ENCODE measurements at places on chromosomes 7 and 10.

GRCh38 chr7:23242935-23243334, 3.6 kb upstream of the GPNMB start:
- DNase-seq = no peak

- DNase-seq = no peak
These were observed 111.7 kb downstream of the JCAD start for GRCh38 chr10:29947701-29948060.

- DNase-seq = no peak
These were observed 991 bp downstream of the ZNF239 start for GRCh38 chr10:43573250-43574000.

DNA sequence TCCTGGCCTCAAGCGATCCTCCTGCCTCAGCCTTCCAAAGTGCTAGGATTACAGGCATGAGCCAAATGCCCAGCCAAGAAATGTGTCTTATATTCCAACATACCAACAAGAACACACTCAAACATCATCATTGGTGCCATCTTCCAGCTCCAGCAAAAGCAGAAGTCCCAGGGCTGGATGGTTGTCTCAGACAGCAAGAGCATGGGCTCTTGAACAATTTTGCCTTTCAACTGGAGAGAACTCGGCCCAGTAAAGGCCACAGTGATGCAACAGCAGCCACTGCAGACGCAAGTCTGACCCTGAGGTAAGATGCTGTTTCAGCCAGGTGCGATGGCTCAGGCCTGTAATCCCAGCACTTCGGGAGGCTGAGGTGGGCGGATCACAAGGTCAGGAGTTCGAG, 52.8 kb upstream of the NFE2L3 start:
- DNase-seq = no peak

GRCh38 chr7:47262881-47263280, 319.0 kb downstream of the TNS3 start:
- no peak for DNase-seq

- DNase-seq = no peak
These were observed 389.4 kb upstream of the AUTS2 start for GRCh38 chr7:69208848-69209247.

DNA sequence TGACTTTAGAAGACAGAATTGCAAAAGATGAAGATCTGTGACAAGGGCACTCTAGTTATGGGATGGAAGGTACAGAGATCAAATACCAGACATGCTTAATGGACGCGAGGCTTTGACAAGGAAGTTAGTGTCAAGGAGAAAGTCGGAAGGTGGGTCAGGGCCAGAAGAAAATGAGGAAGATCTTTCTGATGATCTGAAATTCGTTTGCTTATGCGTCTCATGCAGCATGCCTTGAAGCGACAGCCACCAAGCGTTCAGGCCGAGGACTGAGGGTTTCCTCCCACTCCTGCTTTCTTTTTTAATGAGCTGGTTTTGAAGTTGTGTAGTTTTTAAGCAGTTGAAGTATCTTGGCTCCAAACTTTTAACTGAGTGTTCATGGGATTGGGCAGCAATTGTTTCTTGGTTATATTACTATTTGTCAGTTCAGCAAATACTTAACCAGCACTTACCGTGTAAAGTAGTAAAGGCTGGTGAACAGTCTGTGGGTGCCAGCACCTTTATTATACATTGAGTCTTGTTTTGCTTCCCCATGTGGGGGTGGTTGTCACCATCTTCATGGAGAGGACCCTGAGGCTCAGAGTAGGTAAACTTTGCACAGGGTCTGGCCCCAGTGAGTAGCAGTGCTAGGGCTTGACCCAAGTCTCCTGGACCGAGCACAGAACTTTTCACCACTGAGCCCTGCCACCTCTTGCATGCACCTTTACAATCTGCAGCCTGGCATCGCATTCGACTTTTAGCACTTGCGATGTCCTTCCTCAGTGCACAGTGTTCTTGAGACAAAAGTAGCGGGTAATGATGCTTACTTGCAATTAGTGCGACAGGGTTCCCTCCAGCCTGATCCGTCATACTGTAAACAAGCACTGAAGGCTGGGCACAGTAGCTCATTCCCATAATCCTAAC, 14.3 kb upstream of the BHLHA15 start:
- DNase-seq = no peak

DNA sequence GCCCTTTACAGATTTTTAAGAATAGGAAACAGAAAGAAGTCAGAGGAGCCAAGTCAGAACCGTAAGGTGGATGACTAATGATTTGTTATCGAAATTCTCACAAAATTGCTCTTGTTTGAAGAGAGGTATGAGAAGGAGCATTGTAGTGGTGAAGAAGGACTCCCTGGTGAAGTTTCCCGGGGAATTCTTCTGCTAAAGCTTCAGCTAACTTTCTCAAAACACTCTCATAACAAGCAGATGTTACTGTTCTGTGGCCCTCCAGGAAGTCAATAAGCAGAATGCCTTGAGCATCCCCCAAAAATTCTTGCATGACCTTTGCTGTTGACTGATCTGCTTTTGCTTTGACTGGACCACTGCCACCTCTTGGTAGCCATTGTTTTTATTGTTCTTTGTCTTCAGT, 152.9 kb downstream of the HGF start:
- DNase-seq = no peak

DNA sequence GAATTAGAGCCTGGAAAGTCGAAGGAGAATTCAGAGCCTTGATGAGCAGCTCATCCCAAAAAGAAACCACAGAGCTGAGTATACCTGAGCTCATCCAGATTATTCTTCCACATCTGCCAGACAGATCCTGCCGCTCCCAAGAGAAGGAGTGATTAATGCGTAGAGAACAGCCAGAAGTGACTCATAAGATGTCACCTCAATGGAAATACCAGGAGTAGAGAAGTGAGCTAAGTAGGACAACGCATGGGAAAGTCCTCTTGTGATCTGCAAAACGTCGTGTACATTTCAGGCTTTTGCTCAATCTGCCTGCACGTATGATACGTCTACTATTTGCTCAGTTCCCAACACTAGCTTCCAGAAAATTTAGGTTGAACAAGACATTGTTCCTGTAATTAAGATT, 230.5 kb upstream of the AUTS2 start:
- DNase-seq = no peak

GRCh38 chr10:58477902-58478301, 34.8 kb upstream of the BICC1 start:
- no peak for DNase-seq

GRCh38 chr7:137895301-137896221, 48.8 kb upstream of the DGKI start:
- DNase-seq = no peak

- no peak for DNase-seq
These were observed 17.6 kb downstream of the UNC5B start for GRCh38 chr10:71229726-71230655.

GRCh38 chr7:127392182-127392565, 334 bp downstream of the ZNF800 start:
- peak; percentile 59 for DNase-seq

DNA sequence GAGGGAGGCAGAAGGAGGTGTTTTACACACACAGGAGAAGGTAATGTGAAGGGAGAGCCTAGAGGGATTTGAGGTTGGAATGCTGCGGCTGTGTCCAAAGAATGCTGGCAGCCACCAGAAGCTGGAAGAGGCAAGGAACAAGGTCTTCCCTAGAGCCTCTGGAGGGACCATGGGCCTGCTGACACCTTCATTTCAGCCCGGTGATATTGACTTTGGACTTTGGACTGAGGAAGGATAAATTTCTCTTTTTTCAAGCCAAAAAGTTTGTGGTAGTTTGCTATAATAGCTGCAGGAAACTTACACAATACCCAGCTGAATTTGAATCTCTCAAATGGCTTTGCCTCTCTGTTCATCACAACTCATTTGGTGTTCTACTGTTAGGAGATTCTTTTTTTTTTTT, 34.6 kb downstream of the UBN2 start:
- no peak for DNase-seq

GRCh38 chr10:124194199-124194824, 100.9 kb upstream of the CHST15 start:
- no peak for DNase-seq

- no peak for DNase-seq
These were observed 144.7 kb downstream of the ARHGAP22 start for GRCh38 chr10:48460182-48460581.

- no peak for DNase-seq
These were observed 265.9 kb downstream of the ZEB1 start for GRCh38 chr10:31584876-31585275.

DNA sequence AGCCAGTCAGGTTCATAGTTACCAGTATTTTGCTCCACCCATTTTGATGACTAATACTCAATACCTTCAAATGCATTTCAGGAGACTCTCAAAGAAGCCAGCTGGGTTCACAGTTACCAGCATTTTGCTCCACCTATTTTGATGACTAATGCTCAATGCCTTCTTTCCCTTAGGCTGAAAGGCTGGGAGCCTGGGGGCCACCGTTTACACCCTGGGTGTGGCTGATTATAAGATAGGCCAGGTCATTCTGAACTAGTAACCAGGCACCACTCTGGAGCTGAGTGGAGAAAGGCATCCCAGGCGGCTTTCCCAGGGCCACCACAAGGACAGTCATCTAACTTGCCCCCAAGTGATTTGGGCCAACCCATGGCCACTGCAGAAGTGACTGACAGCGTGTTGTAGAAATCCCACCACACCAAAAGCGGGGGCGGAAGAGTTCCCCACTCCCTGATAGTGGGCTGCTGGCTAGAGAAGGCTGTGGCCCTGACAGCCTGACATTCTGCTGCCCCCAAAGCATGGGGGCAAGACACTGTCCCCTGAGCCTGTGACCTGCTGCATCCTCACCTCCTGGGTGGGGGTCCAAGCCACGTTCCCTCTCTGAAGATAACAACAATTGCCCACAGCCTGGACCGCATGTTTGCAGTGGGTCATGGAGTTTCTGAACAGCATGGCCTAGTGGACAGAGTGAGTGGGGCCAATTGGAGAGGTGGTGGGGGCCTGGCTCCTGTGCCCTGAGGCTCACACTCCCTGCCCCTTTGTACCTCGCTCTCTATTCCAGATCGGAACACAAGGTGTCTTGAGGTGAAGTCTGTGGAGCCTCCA, 23.0 kb upstream of the ZNF488 start:
- no peak for DNase-seq

DNA sequence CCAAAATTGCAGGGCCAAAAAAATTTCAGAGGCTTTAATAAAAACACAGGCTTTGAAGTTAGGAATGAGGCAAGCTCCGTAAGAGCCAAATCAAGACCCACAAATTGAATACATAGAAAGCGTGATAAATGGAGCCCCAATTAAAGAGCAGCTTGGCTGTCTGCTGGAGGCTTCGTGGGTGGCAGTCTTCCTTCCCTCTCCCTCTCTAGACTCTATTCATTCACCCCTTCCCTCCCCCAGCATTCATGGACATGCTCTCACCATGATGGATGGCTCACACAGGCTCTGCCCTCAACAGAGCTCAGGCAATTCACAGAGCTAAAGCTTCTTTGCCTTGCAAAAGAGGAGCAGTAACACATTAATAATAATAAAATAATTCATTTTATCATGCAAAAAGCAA, 214.1 kb downstream of the HERPUD2 start:
- no peak for DNase-seq

DNA sequence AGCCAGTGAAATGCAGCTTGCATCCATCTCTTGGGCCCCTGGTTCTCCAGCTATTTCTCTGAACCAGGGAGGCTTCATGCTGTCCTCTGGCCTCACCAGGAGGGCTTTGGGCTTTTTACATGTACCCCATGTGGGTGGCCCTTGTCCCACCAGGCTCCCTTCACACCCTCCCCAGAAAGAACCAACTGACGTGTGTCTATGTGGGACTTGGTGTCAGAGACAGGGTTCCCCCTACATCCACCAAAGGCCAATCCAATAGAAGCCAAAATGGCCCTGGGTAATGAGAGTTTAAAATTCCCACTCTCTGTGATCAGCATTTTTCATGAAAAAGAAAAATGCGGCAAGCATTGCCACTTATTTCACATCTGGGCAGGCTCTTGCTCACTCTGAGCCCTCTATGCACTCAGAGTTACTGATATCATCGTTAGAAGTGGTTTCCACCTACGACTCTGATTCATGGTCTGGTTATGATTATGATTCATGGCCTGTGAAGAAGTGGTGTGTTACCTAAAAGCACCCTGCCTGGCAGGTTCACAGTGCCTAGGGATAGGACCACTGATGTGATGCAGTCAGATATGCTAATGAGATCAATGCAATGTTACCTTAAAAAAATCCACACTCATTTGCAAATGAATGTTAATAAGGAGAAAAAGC, 133.5 kb downstream of the BUB3 start:
- DNase-seq = no peak

DNA sequence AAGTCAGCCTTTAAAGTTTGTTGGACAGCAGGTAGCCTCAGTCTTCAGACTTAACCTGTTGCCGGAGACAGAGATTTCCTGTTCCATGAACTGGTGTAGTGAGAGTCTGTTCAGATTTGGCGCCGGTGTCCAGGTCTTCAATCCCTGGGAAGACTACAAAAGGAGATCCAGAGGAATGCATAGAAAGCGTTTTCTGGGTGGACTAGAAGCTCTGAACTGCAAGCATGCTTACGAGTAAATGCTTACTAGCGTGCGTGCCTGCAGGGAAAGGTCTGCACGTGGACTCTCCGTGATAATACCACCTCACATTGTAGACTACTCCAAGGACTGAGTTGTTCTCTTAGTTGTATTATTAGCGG, 878 bp downstream of the GLRX3 start:
- no peak for DNase-seq

- DNase-seq = no peak
These were observed 99.0 kb upstream of the ITGB1 start for GRCh38 chr10:33056828-33057596.

DNA sequence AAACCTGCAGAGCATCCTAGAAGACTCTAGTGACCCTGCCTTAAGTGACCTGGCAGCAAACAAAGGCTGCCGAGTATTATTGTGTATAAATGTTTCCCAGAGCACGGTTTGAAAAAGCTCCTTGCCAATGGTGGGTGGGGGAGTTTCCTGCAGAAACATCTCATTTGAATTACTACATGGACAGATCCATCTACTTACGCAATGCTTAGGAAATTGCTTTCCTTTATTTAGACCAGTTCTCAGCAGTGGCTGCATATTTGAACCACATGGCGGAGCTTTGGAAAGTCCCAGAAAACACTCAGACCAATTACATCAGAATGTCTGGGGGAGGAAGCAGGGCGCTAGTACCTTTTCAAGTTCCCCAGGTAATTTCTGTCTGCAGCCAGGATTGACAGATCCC, 560.9 kb downstream of the SDK1 start:
- DNase-seq = no peak

GRCh38 chr7:100884736-100885439, 4.6 kb downstream of the UFSP1 start:
- peak; percentile 48 for DNase-seq

DNA sequence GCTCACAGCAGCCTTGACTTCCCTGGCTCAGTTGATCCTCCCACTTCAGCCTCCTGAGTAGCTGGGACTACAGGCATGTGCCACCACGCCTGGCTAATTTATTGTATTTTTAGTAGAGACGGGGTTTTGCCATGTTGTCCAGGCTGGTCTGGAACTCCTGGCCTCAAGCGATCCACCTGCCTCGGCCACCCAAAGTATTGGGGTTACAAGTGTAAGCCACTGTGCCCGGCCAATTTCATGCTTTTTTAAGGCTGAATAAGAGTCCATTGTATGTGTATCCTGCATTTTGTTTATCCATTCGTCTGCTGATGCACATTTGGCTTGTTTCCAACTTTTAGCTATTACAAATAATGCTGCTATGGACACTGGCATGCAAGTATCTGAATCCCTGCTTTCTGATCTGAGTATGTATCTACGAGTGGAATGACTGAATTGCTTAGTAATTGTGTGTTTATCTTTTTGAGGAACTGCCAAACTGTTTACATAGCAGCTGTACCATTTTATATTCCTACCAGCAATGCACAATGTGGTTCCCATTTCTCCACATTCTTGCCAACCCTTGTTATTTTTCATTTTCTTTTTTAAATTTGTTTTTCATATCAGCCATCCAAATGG, 37.3 kb upstream of the TPST1 start:
- no peak for DNase-seq
